ENCODE measurements at places on chromosomes 7 and 10.

GRCh38 chr7:107982918-107983389 is 20.0 kb downstream of the LAMB1 start:
- DNase-seq = peak; percentile 98

DNA sequence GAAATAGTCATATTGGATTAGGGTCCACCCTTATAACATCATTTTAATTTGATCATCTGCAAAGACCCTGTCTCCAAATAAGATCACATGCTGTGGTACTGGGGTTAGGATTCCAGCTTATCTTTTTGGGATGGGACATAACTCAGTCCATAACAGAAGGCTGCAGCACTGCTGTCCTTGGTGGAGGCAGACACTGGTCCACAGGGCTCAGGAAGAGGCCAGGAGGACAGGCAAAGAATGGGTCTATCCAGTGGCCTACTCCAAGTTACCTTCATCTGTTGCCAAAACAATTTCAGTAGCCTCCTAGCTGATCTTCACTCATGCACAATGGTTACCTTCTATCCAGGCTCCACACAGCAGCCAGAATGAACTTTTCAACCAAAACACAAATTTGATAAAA is 387.0 kb downstream of the GRID1 start:
- no peak for DNase-seq

- no peak for DNase-seq
Observed at GRCh38 chr7:16743236-16743635, 10.3 kb upstream of the TSPAN13 start.

DNA sequence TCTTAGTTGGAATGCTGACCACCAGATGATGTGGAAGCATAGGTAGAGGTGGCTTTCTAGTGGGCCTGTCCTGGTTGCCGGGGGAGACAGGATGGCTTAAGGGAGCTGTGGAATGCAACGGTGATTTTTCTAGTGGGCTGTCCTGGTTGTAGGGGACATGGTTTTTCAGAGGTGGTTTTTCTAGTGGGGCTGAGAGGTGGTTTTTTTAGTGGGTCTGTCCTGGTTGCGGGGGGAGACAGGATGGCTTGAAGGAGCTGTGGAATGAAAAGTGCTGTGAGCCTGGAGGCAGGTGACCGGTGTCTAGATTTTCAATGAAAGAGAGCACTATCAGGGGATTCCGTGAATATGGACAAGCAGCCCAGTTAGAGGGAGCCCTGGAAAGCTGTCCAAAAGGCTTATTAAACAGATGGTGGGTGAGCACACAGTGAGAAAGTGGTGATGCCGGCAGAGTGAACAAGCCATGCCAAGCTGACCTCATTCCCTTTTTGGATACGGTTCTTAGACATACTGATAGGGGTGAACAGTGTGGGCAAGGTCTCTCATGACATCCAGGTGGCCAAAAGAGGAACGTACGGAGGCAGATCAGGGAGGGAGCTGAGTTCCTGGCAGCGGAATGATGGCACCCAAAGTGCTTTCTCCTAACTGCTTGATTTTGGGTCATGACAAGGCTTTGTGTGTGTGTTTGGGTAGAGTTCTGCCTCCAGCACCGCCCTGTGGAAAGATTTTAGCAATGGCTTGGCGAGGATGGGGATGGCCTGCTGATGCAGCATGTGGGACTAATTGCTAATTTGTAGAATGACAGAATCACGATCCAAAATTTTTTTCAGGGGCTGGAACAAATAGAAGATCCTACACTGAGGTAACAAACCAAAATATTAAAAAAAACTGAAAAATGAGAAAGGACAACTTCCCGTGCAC is 126.6 kb downstream of the TMEM178B start:
- peak; percentile 4 for DNase-seq

DNA sequence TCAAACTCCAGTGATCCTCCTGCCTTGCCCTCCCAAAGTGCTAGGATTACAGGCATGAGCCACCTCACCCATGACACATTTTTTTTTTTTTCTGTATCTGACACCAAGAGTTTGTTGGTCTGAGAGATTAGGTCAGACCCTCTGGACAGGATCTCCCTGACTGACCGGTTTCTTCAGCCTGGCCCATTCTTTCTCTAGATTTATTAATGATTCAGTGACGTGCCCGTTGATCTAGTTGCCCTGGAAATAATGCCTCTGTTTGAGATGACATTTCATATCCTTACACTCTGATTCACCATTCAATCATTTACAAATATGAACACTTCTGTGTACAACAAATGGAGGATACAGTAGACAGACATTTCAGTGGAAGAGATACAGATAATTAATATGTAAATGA is 1.4 kb upstream of the ZNF212 start:
- no peak for DNase-seq

DNA sequence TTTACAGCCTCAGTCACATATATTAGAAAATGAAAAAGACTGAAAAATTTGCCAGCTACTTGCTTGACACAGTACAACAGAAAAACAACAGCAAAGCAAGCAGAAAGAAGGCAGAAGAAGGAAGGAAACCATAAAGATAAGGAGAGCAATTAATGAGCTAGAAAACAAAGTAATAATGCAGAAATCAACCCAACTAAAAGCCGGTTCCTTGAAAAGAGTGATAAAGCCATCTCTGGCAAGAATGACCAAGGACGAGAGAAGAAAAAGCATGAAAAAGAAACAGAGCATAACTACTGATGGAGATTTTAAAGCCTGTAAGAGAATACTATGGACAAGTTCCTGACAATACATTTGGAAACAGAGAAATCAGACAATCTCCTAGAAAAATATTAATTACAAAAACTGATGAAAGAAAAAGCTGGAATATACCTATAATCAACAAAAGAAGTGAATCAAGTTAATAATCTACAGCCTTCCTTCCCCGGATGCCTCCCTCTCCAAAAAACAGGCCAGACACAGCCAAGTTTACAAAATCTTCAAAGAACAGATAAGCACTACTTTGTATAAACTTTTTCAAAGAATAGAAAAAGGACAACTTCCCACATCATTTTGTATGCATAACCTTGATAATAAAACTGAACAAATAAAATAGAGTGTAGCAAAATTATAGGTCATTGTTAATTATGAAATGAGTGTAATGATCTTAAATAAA is 204.0 kb downstream of the BAMBI start:
- no peak for DNase-seq

DNA sequence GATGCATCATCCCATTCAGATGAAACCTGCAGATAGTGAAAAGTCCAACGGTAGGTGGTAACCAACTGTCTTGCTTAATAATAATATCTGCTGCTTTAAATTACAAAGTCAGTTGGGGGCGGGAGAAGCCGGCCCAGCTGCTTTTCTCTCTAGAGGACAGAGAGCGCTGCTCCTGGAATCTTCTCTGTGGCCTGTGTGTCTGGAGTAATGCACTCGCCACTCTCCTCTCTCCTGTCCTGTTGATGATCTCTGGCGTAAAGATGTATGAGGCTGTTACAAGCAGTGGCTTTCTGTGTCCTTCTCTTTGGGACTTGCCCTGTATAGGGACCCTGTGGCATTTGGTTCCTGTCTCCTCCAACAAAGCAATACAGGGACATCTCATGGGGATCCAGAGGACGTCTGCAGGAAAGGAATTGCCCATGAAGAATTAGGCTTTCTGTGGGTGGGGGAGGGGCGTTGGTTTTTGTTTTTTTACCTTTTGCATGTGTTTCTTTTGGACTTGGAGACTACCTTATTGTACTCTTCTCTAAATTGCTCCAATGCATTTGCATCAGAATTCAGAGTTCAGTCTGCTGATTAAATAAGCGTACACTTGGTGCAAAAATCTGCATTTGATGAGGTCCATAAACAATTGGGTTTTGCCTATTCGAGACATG is 231.6 kb downstream of the CELF2 start:
- peak; percentile 57 for DNase-seq

DNA sequence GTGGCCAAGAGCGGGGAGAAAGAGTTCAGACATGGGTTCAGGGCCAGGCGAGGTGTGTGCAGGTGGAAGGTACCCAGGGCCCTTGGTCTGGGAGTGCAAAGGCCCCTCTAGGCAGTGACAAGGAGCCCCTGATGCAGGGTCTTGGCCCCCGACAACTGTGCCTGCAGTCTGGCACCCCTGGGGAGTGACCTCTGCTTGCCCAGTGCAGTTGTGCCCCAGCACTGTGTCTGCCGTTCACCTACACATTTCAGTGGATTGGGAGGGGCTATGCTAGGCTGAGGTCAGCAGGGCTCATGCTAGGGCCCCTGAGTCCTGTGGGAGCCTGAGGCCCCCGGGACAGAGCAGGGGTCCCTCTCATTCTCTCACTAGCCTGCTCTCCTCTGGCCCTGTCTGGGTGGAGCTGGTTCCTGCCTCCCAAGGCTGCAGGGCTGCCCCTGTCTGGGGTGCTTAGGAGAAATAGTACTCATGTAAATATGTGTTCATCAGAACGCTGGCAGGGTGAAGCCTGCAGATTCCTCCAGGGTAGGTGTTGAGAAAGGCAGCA is 550.4 kb downstream of the TCERG1L start:
- DNase-seq = no peak

DNA sequence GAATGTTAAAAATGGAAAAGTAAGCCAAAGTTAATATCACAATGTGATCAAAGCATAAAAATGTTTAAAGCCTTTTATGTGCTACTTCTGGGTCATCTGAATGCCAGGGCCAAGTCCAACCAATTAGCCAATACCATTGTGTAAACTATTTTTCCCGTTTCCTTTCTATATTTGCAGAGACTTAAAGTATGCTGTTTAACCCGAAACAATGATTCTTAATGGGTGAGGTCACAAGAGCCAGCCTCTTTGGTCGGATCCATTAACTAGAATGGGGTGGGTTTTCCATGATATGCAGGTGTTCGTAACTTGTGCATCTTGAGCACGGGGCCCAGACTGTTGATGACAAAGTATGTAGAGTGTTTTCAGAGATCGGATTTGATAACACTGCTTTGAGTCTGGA is 111.3 kb upstream of the IGFBP3 start:
- no peak for DNase-seq

DNA sequence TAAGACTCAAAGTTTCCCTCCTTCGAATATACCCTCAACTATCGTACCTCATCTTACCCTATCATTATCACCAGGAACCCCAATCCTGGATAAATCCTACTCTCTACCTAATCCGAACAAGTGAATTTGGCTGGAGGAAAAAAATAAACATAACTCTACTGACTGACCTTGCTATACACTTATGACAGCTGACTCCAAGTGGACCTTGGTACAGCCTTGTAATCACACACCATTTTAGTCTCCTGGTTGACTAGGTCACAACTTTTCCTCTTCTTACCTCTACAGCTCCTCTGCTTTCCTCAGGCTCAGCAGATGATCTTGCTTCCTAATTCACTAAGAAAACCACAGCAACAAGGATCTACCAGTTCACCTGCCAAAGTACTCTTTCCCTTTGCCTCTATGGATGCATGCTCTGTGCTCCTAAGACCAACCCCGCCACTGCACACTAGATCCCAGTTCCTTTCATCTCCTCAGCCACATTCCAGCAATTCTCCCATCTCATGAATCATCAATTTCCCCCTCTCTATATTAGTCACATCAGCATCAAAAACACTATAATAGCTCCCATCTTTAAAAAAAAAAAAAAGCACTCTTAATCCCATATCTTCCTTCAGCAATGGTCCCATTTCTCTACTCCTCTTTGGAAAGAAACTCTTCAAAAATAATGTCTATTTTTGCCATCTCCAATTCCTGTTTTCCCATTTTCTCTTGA is 35.5 kb downstream of the COA1 start:
- DNase-seq = no peak

DNA sequence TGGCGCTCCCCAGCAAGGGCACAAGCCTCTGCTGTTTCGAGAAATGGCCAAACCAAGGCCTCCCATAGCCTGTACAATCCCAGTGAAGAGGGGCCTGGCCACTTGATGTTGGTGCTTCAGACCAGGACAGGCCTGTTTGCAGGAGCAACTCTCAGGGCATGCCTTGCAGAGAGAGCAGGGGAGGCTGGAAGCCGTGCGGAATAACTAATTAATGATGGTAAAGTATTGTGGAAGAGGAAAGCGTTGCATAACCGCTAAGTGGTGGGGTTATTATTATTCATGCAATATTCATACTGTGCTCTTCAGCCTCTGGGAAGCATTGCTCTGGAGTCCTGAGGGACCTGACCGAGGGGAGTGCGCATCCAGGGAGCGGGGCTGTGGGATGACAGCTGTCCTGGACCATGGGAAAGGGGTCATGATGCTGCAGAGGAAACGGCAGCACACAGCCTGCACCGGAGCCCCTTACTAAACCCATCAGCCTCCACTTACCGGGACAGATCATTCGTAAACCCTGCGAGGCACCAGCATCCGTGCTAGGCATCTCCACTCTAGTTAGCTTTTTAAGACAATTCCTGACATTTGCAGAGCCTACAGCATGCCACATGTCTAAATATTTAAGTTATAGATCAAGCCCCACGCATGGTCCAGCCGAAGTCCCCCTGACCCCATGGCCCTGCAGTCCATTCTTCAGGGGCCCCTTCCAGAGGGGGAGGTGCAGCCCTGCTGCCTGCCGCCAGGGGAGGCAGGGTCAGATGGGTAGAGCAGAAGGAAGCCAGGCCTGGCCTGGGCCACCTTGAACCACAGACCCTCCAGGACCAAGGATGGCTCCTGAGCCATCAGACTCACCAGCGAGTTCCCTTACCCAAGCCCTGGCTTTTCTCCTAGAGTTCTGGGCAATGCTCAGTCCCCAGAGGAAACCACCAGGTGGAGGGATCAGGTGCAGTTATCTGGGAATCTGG is 11.6 kb downstream of the TMEM273 start:
- DNase-seq = peak; percentile 42

DNA sequence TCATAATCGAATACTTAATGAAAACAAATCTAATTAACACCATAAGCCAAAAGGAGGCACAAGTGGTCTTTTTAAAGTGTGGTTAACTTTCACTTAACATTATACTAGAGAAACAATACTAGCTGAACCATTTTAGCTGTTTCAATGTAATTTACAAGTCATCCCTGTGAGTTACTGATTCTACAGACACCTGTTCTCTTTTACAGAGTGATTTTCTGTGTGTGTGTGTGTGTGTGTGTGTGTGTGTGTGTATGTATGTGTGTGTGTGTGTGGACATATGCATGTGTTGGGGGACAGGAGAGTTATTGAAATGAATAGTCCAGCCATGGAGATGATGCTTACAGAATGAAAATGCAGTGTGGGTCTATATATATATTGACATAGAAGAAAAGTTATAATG is 200.2 kb downstream of the DNAJC1 start:
- no peak for DNase-seq

DNA sequence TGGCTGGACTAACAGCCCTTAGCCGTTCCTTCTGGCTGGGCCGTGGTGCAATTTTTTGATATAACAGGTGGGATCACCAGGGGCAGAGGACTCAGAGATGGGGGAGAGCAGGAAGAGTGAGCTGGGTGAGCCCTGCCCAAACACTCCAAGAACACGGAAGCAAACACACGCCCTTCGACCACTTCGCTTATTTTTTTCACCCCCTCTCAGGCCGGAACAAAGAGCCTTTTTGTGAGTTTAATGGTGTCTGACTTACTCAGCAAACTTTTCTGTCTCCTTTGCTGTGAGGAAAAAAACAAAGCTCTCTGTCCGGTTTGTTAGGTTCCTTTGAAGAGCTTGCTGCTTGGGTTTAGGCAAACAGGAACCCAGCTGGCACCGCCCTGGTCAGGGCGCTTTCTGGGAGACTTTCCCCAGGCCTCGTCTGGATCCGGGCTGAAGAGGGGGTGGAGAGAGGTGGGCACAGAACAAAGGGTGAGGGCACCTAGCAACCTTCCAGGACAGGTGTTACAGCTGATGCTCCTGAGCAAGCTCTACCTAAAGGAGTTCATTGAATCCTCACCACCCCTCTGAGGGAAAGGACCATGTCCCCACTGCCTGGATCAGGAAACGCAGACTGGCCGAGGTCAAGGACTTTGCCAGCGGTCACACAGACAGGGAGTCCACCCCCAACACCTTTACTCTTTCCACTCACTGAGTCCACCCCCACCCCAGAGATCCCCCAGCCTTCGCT is 23.3 kb downstream of the CALML3 start:
- DNase-seq = peak; percentile 46

- no peak for DNase-seq
Observed at GRCh38 chr10:71399946-71400345, 3.2 kb downstream of the CDH23 start.

GRCh38 chr10:22150842-22151241 is 67.0 kb downstream of the EBLN1 start:
- no peak for DNase-seq
